Left renal pelvis (tissue), 4 donors: ENCODE measurements at places on chromosomes 12 and 14. TPM values are rescaled to one million over a fixed set of nuclear protein-coding genes. Genes with fewer than 3 reads are reported as not detected.

GRCh38 chr12:23569356-23569755 lies 380.1 kb downstream of the SOX5 start:
- no peak for DNase-seq

CLEC4C gene
- polyA plus RNA-seq = 0.15 TPM

DNA sequence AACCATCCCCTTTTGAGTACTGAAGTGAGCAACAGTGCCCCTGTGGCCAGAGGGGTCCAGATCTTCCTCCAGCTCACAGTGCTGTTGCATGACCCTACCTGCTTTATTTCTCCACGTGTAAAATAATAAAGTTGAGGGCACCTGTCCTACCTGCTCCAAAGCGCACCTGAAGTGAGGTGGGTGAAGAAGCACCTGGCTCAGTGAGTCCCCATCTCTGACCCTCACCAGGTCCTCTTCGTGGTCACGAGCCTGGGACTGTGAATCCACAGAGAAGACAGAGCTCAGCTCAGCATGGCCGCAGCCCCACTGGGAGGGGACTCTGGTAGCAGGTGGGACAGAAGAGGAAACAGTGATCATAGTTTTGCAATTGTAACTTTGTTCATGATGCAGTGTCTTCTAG lies 976.7 kb upstream of the TMEM132C start:
- DNase-seq = no peak

DNA sequence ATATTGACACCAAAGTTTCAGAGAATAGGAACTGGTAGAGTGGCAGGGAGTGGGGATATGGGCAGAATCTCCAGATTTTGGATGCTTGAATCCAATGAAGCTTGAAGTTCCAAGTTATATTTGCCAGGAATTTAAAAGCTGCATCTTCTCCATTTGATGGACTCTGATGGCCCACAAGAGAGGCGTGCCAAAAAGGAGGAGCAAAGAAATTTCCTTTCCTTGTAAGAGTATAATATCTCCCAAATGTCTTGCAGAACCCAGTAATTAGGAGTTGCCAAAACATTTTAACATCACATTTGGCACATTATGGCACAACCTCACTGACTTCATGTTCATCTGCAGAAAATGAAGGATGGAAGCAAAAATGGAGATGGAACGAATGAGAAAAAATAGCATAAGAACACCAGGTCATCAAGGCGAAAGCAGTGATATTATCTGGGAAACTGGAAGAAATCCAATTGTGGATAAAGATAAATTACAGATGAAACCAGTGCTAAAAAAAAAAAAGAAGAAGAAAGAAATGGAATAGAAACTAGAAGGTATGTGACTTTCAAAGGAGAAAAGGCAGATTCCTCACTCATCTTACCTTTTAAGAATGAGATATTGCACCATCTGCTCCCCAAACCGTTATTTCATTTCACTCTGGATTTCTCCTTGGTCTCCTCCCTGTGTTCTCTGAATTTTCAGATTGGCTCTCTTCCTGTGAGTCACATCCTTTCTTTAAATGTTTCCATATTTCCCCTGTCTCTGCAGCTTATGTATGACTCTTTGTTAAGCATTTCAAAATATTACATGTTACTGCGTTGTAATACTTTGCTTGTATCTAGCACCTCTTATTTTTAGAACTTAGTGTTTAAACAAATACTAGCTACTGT lies 13.5 kb upstream of the FLRT2 start:
- DNase-seq = no peak

- DNase-seq = no peak
These were observed 38.3 kb downstream of the SSPN start for GRCh38 chr12:26233631-26234030.

BHLHE41 gene
- 2.8 TPM for polyA plus RNA-seq

ARHGAP9 gene
- polyA plus RNA-seq = 5.5 TPM

GRCh38 chr14:104458845-104459244 lies 120.7 kb upstream of the C14orf180 start:
- DNase-seq = no peak

TSPAN19 gene
- polyA plus RNA-seq = 0.72 TPM

DNA sequence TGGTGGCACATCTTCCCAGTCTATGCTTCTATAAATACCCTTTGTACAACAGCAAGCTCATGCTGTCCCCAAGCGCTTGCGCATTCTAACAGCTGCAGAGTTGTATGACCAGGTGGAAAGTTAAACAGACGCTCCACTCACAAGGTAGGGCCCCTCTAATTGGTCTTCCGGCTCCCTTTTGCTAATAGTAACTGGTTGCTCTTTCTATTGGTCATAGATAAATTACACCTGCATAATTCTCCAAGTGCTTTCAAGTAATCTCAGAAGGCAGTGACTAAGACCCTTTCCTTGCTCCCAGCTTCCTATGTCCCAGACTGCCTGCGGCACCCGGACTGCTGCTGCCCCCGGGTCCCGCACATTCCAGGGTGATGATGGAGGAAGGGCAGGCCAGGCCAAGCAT lies 6.1 kb upstream of the TSPAN9 start:
- DNase-seq = no peak

HOXC4 gene
- polyA plus RNA-seq = 53.0 TPM
